RKO (cell line): ENCODE measurements at places on chromosomes 5 and 9.
A peak's percentile ranks its signal among the peaks of the same experiment; 100 is the strongest.

- no peak for DNase-seq
These were observed 133.3 kb upstream of the DMRT1 start for GRCh38 chr9:708182-708550.

GRCh38 chr9:3692606-3693005, 166.8 kb upstream of the RFX3 start:
- no peak for DNase-seq

- DNase-seq = no peak
These were observed 116.0 kb downstream of the UNC13B start for GRCh38 chr9:35277628-35278359.

- DNase-seq = no peak
These were observed 38.4 kb upstream of the BARHL1 start for GRCh38 chr9:132543960-132544359.

GRCh38 chr9:113578882-113579282, 115.4 kb downstream of the RGS3 start:
- peak; percentile 66 for DNase-seq

GRCh38 chr9:91474656-91475055, 51.0 kb upstream of the NFIL3 start:
- DNase-seq = no peak
